Peyer's patch (tissue), 4 donors: ENCODE measurements at places on chromosomes 4 and X. TPM values are rescaled to one million over a fixed set of nuclear protein-coding genes. Genes with fewer than 3 reads are reported as not detected.

The GDPD2 gene
- total RNA-seq: 37.0 TPM

The GPR82 gene
- 0.88 TPM for total RNA-seq

The CITED1 gene
- total RNA-seq: not detected

The LINC00632 gene
- total RNA-seq: 12.2 TPM

The COL4A5 gene
- total RNA-seq: 9.5 TPM

The XG gene
- total RNA-seq: 0.40 TPM

The GYG2 gene
- 3.3 TPM for total RNA-seq

The FAM47E gene
- total RNA-seq: 13.9 TPM

The MAGEA11 gene
- total RNA-seq: not detected

The SYTL4 gene
- 102 TPM for total RNA-seq

The CT45A1 gene
- not detected for total RNA-seq
